ENCODE measurements at places on chromosomes 1 and 21.
A peak's percentile ranks its signal among the peaks of the same experiment; 100 is the strongest.

DNA sequence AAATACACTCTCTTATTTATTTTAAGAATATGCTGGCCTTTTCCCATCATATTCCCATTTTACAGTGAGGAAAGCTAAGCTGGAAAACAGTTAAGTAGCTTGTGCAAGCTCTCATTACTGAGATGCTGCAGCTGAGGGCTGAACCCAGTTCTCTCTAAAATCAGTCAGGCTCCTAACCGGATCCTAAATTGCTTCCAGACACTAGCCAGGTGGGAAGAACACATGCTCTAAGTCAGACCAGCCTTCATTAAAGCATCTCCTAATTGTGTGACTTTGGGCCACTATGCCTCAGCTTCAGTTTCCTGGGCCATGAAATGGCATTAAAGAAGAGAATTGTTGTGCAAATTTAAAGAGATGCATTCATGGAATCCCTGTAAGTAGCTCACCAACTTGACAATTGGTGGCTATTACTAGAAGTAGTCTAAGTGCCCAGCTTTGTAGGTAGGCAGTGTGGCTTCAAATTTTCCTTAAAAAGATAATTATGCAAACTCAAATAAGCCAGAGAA, 228.4 kb downstream of the DAB1 start:
- no peak for DNase-seq

- peak; percentile 79 for DNase-seq
Measured at GRCh38 chr1:156725683-156726280, 2.5 kb upstream of the METTL25B start.

DNA sequence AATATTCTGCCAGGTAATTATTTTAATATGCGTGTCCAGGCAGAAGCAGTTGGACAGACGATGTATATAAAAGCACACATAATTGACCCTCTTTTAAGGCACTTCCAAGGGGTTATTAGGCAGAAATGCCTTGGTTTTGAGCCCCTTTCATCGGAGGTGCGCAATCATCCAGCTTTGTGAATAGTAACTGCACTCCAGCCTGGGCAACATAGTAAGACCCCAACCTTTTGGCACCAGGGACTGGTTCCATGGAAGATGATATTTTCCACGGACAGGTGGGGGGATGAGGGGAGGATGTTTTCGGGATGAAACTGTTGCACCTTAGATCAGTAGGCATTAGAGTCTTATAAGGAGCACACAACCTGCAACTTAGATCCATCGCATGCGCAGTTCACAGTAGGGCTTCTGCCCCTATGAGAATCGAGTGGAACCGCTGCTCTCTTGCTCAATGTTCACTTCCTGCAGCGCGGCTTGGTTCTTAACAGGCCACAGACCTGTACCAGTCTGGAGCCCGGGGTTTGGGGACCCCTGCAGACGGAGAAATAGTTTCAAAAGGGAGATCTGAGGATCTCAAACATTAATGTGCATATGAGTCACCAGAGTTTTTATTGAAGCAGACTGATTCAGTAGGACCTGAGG, 1.8 kb upstream of the MCOLN2 start:
- DNase-seq, result no peak

DNA sequence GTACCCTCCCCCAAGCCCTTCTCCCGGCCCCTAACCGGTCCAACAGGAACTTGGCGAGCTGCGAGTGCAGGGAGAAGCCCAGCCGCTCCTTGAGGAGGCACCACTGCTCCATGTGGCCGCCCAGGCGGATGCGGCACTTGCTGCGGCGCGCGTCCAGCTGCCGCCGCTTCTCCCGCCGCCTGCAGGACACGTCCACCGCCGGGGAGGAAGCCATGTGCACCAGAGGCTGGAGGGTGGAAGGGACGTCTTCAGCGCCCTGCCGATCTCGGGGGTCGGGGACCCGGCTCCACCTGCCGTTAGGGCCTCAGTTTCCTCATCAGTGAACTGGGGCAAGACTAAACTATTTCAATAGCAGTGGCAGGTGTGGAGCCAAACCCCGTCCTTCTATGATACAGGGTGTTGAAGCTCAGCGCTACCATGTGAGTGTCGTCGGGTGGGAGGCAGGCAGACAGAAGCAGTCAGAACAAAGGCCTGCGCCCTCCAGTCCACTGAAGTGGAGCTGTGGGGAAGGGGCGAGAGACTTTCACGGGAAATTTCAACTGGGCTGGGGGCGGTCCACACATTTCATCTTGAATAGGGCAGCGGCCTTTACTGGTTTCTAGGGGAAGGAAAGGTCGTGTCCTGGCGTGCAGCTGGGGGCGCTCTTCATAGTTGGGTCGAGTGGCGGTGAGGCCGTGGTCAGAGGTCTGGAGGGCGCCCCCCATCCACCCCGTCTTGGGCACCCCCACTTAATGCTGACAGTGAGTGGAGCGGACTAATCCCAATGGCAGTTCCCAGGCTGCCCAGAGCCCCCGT, 592 bp downstream of the ZNF692 start:
- peak; percentile 46 for DNase-seq

GRCh38 chr1:32695098-32695904, 7.3 kb downstream of the SYNC start:
- peak; percentile 72 for DNase-seq
